Suppressor macrophage treated with lipopolysaccharide for 1 hour (primary cell): ENCODE measurements at places on chromosomes 16 and 17.

- no peak for DNase-seq
Measured at GRCh38 chr16:80309178-80309577, 231.6 kb upstream of the DYNLRB2 start.

GRCh38 chr17:21245639-21246084 lies 7.5 kb downstream of the NATD1 start:
- DNase-seq, result no peak

GRCh38 chr17:57678393-57678792 lies 66.7 kb downstream of the CCDC182 start:
- no peak for DNase-seq

- no peak for DNase-seq
Measured at GRCh38 chr17:78534492-78535272, 42.5 kb downstream of the DNAH17 start.

DNA sequence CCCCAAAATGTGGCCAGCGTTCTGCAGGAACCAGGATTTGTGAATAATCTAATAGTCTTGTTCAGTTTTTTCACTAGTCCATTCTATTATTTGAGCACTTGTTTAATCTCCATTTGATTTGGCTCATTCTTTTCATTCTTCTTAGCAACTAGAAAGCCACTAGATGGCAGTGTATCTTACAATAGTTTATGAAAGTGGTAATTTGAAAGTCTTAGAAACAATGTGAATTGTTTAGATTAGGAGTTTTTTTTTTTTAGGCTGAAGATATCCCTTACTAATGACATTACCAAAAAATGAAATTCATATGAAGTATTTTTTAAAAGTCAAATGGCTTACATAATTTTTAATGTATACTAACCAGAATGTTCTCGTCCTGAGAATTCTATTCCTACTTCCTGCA lies 6.7 kb downstream of the ERI2 start:
- peak; percentile 63 for DNase-seq

- no peak for DNase-seq
Measured at GRCh38 chr16:51900221-51900780, 646.6 kb downstream of the TOX3 start.

GRCh38 chr17:82787081-82787848 lies 35.4 kb downstream of the TBCD start:
- no peak for DNase-seq

DNA sequence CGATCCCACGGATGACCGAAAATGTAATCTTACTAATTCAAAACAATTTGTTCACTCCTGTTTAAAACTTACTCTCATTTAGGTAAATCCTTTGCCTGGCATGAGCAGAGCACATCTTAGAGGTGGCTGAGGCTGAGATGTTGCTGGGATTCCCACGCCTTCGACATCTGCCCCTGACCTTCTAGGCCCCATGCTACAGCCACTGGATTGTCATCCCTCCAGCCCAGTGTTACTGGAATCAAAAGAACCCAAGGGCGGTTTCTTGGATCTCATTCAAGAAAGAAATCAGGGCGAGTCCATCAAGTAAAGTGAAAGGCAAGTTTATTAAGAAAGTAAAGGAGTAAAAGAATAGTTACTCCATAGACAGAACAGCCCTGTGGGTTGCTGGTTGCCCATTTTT lies 64.5 kb upstream of the SHISA6 start:
- no peak for DNase-seq
